ENCODE measurements at places on chromosomes 4 and X.

- DNase-seq = no peak
These were observed 30.9 kb upstream of the INTS6L start for GRCh38 chrX:135489542-135489941.

- DNase-seq = no peak
These were observed at the start of gene NDNF for GRCh38 chr4:121072224-121073003. Gene NDNF (minus strand): TSS chr4:121072535. CDS start chr4:121045837, 26,698 bp downstream.

GRCh38 chr4:111464251-111465045, 680.8 kb upstream of the FAM241A start:
- no peak for DNase-seq

DNA sequence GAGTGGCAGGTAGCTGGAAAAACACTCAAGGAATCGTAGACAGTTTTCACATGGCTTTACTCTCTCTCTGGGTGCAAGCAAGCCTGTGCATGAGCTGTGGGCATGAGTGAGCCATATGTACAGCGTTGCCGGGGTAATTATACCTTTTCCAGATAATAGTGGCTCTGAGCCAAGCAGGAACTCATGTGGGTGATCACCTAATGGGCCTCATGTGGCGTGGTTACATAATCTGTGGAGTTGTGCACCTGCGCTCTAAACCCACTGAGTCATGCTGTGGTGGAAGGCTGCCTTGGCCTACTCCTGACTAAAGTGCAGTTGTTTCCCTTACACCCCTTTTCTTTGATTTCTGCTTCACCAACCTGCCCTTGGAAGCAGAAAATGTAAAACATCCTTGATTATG, 1564.5 kb upstream of the PCDH10 start:
- no peak for DNase-seq

GRCh38 chr4:165512424-165512823, 133.6 kb downstream of the CPE start:
- DNase-seq = no peak

DNA sequence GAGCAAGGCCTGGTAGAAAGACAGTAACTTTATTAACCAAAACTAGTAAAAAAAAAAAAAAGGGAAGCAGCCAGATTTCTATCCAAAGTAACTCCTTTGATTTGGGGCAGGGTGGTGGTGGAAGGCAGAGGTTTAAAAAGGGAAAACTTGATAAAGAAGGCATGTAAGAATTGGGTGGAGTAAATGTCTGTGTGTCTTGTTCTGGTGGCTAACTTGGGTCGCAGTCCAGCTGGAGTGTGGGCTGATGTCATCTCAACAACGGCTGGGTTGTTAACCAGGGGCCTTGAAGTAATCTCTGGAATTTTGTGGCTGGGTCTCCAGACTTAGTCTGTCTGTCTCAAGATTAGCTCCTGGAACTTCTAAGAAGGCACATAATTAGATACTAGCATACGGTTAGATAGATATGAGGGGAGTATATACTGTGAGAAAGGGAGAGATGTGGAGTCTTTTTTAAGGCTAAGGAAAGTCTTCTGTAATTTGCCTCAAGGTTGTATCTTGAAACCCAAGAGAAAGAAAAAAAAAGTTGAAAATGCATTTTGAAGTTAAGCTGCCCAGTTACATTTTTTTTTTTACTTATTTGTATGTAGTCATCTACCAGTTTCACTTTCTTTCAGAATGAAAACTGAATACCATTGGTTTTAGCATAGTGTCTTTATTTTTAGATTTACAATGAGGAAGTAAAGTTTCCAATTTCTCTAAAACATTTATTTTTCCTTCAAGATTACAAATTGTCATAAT, 48.3 kb downstream of the MTHFD2L start:
- DNase-seq = no peak

DNA sequence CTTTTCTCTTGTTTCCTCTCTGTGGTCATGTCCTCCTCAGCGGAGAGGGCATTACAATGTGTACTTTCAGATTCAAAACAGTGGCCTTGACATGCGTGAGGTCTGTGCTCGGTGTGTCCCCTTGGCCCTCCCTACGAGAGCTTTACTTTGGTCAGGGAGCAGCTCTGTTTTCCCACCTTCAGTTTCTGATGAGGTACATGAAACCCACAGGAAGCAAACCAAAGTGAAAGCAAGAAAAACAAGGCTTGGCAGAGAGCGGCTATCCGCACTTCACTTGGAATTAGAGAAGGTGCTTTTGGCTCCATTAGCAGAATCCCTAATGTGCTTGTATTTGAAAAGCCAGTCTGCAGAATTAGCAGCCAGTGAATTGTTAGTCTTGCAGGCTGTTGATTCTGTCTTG, 19.5 kb upstream of the BOD1L1 start:
- DNase-seq = no peak

DNA sequence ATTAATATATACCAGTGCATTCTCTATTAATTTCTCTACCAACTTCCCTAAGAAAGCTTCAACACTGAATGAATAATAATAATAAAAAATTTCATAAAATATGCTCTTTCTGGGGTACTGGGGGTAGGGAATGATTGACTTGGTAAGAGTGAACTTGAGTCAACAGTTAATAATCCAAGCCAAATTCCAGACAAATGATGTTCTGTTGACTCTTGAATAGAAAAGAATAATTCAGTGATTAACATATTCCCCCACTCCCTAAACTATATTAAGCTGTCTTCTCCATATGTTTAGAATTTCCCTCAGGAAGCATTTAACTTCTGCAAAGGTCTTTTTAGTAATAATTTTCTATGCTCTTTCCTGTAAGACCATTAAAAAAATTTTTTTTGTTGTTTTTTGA, 12.3 kb downstream of the PGRMC2 start:
- DNase-seq = no peak

GRCh38 chr4:154490234-154490582, 1.4 kb downstream of the DCHS2 start:
- DNase-seq = no peak

DNA sequence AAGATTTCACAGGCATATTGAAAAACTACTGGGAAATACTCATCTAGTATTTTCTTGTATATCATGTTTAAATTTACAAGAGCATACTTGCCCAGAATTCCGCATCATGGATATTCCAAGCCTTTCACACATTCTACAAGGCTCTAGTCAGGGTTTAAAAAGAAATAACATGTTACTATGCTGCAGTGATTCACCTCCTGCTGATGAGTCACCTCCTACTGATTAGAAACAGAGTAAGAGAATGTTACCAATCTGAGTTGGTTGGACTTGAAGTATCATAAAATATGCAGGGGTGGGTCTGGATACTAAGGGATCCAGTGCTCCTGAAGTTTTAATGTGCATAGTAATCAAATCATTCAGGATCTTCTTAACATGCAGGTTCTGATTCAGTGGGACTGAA, 192.0 kb upstream of the ANK2 start:
- DNase-seq = no peak

DNA sequence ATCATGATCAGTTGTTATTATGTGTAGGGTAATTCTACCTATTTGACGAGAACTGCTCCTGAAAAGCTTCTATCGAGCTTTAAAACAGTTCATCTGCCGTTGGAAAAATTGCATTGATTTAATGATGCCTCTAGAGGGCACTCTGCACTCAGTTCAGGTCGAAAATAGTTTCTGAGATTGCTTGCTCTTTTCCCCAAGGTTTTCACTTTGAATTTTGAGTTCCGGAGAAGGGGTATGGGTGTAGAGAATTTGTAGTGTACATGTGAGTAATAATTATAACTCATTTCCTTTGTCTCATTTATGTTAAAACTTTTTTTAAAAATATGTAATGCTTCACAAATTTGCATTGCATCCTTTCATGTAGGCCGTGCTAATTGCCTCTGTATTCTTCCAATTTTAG, 28.4 kb upstream of the TNIP3 start:
- no peak for DNase-seq

GRCh38 chr4:112282860-112283667, 2.6 kb downstream of the TIFA start:
- no peak for DNase-seq

GRCh38 chr4:3338976-3339531, 46.2 kb downstream of the RGS12 start:
- DNase-seq = no peak

- DNase-seq = no peak
These were observed 18.7 kb upstream of the ALG13 start for GRCh38 chrX:111662292-111662691.

GRCh38 chrX:386239-386767, 404 bp downstream of the PPP2R3B start:
- DNase-seq = no peak

GRCh38 chr4:17544205-17544604, 29.2 kb downstream of the CLRN2 start:
- no peak for DNase-seq

GRCh38 chrX:66902081-66902480, 263.2 kb upstream of the EDA2R start:
- DNase-seq = no peak

- DNase-seq = no peak
These were observed 17.7 kb downstream of the PGM2 start for GRCh38 chr4:37844204-37844603.

- DNase-seq = no peak
These were observed 46.5 kb downstream of the BEND2 start for GRCh38 chrX:18174209-18174608.

DNA sequence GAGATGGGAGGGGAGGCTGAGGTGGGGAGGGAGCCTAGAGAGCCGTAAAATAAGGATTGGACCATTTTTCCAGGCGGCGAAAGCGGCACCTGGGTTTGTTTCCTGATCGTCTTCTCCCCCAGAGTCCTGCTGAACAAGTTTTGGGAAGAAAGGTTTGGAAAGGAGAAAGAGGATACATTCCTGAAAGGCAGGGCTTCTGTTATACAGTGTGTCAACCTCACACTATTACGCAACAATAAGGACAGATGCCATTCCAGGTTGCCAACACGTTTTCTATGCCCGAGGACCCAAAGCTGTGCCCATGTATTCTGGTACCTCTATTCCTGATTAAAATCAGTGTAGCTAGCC, 658 bp downstream of the SCOC start:
- DNase-seq = no peak

DNA sequence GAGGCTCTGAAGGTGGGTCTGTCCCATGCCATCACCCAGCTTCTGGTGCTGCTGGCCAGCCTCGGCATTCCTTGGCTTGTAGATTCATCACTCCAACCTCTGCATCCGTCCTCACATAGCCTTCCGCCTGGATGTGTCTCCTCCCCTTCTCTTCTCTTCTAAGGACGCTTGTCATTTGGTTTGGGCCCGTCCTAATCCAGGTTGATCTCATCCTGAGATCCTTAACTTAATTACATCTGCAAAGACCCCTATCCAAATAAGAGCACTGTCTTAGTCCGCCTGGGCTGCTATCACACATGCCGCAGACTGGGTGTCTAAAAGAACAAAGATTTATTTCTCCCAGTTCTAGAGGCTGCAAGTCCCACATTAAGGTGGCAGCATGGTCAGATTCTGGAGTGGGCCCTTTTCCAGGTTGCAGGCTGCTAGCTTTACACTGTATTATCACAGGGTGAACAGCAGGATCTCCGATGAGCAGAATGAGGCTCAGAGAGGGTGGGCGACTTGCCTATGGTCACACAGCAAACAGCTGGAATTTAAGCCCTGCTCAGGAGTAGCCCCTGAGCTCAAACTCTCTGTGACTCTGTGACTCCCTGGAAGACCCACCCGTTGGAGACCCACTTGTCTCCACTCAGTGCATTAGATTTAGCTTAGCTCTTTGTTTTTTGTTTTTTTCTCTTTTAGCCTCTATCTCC, 113.1 kb downstream of the STK32B start:
- DNase-seq = no peak

GRCh38 chr4:75031775-75032174, 98.9 kb downstream of the PARM1 start:
- no peak for DNase-seq

DNA sequence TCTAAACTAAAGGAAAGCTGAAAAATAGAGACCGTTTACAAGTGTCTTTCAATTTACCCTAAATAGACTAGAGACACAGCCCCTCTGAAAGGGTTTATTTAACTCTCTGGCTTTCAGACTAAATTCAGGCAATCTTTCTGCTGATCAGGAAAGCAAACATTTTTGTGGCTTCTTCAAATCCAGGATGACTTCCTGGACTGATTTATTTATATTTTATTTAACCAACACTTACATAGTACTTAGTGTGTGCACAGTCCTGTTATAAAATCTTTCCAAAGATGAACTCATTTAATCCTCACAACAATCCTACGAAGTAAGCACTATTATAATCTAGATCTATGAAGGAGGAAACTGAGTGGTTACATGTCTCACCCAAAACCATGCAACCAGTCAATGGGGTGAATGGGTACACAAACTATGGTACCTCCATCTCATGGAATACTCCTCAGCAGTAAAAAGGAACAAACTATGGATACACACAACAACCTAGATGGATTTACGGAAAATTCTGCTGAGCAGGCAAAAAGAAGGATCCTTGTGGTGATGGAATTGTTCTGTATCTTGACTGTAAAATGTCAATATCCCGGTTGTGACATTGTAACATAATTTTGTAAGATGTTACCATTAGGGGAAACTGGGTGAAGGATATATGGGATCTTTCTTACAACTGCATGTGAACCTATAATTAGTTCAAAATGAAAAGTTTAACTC, 64.1 kb upstream of the MAMLD1 start:
- no peak for DNase-seq

DNA sequence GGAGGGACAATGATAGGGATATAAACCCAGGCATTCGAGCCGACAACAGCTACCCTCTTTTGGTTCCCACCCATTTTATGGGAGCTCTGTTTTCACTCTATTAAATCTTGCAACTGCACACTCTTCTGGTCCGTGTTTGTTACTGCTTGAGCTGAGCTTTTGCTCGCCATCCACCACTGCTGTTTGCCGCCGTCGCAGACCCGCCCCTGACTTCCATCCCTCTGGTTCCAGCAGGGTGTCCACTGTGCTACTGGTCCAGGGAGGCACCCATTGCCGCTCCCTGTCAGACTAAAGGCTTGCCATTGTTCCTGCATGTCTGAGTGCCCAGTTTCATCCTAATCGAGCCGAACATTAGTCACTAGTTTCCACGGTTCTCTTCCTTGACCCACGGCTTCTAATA, 1170.5 kb upstream of the PABPC4L start:
- no peak for DNase-seq

DNA sequence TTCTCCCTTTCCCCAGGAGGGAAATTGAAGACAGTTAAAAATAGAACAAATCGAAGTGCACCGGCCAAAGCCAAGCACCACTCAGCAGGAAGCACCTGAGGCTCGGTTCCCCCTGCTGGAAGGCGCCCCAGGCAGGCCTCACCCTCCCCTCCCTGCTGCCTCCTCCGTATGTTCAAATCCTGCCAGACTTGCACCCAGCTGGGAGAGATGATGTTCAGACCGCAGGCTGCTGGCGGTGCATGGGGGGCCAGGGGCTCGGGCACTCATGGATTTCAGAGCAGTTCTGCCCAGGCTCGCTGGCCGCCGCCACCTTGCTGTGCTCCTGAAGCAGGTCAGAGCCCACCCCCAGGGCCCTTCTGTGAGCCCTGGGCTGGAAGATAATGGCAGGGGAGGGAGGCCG, 91.4 kb downstream of the DCTD start:
- no peak for DNase-seq

GRCh38 chr4:38013461-38014366, 53.5 kb downstream of the PTTG2 start:
- no peak for DNase-seq

- no peak for DNase-seq
These were observed 302 bp downstream of the NHS start for GRCh38 chrX:17375367-17375636.

All from hematopoietic multipotent progenitor cell treated with erythropoietin and hydrocortisone succinate and interleukin-3 and kit ligand, for 17 days (in vitro differentiated cells).